Stimulated activated naive B cell treated with anti-CD40 and anti-IgM and Interleukin-4, amounts not matched to agents 10 μg/mL and 1 μg/mL and 100 μg/mL, for 72 hours (primary cell): ENCODE measurements at places on chromosomes 3 and 15.

GRCh38 chr15:58934114-58934447 lies 602 bp upstream of the SLTM start:
- no peak for DNase-seq

GRCh38 chr3:139421460-139421859 lies 32.0 kb upstream of the COPB2 start:
- DNase-seq = no peak

GRCh38 chr3:5499404-5499803 lies 311.9 kb downstream of the EDEM1 start:
- DNase-seq = no peak

DNA sequence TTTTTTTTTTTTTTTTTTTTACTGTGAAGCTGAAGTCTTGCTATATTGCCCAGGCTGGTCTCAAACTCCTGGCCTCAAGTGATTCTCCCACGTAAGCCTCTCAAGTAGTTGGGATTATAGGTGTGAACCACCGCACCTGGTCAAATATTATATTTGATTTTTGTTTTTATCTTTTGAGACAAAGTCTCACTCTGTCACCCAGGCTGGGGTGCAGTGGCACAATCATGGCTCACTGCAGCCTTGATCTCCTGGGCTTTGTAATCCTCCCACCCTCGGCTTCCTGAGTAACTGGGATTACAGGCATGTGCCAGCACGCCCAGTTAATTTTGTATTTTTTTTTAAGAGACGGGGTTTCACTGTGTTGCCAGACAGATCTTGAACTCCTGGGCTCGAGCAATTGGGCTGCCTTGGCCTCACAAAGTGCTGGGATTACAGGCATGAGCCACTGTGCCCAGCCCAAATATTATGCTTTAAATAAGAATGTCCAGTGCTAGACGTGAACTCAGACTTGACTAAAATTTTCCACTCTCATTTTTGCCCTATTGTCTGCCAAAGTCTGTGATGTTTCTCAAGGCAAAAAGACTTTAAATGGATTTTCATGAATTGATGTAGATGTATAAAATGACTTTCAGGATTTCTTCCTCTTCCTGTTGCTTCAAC lies 33.4 kb upstream of the CRBN start:
- DNase-seq = no peak

DNA sequence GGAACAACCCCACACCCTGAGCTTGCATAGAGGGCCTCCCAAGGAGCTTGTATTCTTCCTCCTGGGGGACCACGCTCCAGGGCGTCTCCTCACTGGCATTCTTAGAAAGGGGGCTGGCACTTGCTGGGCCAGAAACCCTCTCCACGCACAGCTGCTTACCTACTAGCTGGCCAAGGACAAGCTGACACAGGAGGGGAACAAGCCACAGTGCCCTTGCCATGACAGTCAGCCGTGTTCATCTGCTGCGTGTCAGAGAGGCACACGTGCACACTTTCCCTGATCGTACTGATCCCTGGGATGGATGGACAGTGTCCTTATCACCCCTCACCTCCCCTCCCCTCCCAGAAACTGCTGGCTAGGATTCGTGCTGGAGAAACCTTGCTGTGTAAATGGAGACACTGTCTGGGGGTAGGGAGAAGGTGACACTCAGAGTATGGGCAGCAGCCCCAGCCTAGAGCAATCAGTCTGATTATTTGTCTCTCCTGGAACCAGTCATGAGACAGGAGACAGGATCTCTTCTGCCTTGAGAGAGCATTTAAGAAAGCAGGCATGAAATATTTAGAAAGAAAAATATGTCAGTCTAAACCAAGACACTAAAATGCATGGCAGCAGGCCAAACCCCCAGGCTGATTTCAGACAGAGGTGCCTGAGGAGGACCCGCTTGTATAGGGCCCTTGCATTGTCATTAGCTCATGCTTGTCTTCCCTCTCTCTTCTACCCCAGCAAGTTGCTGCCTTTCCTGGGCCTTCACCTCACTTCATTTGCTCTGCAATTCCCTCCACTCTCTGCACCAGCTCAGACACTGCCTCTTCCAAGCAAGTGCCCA lies 311.8 kb upstream of the TRIM42 start:
- no peak for DNase-seq

DNA sequence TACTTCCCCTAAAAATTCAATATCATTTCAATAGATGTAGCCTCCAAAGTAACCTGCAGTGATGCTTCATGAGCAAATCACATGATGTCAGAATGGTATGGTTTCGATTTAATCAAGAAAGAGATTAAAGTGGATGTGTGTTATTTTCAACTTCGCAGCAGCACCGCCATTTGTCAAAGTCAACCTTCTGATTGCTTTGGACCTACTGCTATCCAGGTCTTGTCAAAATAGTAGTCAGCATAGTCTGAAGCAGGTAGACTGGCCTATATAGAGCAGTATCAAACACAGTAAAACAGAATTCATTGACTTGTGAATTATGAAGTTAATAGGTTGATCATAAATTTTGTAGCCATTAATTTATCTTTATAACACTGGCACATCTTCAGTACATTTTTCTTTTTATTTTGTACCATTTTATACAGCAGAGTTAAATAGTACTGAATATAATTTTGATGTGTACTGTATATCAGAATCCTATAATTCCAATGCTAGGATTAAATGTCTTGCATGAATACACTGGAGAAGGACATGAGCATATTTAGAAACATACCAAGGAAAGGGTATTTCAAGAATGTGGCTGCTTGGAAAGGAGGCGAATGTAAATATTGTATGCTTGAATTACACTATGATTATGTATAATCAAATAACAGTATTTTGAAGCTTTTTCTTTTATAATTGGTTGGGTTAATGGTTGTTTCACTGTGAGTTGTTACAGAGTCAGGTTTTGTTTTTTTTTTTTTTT lies 79.6 kb downstream of the CDIN1 start:
- no peak for DNase-seq

- DNase-seq = no peak
Observed at GRCh38 chr3:24598695-24599470, 104.2 kb upstream of the THRB start.

DNA sequence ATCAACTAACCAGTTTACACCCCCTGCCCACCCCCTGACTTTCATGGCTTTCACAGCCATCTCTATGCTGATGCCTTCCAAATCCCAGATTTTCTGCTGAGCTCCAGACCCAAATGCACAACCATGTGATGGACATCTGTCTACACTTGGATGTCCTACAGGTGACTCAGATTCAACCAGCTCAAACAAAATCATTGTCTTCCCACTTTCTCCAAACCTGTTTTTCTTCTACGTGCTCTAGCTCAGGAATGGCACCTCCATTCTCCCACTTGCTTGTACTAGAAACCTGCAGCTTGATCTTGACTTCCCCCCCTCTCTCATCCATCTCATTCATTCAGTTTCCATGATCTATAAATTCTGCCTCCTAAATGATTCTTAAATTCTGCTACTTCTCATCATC lies 34.1 kb upstream of the RARRES1 start:
- DNase-seq = no peak

DNA sequence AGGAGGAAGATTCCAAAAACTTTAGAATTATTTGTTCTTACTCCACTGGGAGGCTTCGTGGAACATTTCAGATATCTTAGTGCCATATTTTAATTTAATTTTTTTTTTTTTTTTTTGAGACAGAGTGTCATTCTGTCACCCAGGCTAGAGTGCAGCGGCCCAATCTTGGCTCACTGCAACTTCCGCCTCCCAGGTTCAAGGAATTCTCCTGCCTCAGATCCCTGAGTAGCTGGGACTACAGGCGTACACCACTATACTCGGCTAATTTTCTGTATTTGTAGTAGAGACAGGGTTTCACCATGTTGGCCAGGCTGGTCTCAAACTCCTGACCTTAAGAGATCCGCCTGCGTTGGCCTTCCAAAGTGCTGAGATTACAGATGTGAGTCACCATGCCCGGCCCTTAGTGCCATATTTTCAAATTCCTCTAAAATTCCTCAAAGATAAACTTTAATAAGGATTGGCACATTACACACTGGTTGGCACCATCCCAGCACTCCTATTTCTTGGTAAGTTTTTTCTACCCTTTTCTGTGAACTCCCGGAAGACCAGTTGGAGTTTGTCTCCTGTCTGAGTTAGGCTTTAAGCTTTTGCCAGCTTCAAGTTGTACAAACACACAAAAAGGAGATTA lies 693.7 kb downstream of the MCTP2 start:
- DNase-seq = no peak
